ENCODE measurements at places on chromosomes 2 and 18.

- no peak for DNase-seq
These were observed 691.2 kb downstream of the EPHA4 start for GRCh38 chr2:220880623-220881596.

GRCh38 chr2:42113452-42113851 lies 55.7 kb upstream of the EML4 start:
- DNase-seq, result no peak

DNA sequence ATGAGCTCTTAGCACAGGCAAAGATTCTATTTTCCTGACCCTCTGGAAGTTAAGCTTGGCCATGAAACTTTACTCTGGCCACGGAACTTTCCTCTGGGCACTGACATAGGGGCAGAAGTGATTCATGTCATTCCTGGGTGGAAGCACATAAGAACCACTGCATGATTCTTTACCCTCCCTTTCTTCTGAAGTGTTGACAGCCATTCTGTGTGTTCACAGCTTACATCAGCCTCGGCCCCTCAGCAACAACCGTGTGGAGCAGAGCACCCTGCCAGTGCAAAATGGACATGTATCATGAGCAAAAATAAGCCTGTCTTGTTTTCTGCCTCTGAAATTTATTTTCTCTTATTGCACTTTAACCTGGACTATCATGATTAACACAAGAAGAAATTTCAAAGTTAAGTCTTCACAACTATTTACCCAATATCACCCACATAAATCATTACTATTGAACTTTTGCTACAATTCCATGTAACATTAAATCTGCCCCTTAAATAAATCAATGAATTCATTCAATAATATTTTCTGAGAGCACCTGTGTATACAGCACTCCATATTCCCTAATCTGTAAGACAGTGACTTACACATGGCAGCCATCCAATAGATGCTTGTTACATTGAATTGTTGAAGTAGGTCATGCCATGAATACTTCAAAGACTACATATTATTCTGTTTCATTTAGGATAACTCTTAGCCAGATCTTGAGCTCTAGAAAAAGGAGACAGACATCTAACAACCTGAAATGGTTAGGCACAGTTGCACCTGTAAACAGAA lies 531.9 kb downstream of the IRS1 start:
- DNase-seq, result no peak

GRCh38 chr2:129806990-129807389 lies 172.5 kb upstream of the RAB6C start:
- no peak for DNase-seq

DNA sequence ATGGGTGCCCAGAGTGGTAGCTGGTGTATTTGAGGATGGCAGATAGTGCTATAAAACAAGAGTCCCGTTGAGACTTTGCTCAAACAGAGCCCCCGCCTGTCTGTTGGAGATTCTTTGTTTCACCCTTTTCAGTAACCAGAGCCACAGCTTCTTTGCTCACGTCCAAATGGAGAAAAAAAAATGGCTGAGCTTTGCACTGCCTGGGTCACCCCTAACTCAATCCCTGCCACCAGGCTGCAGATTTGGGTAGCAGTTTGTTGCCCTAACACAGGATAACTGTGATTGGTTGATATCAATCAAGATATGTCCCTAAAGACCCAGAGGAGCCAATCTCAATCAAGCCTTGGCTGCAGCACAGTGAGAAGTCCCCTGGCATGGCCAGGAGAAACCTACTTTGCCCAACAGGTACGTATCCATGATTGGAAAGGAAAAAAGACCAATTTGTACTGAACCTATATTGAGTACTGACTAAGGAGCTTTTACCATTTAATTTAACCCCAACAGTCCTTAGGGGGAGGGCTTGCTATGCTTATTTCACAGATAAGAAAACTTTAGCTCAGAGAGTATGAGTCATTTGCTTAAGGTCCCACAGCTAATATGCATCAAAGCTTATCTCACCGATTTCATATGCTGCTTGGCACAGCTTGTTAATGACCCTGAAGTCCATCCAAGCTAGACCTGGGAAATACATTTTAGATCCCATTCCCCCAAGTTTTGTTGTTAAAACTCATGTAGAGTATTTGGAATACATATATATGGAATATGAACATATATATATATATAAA lies 72.0 kb upstream of the SH3BP4 start:
- no peak for DNase-seq

DNA sequence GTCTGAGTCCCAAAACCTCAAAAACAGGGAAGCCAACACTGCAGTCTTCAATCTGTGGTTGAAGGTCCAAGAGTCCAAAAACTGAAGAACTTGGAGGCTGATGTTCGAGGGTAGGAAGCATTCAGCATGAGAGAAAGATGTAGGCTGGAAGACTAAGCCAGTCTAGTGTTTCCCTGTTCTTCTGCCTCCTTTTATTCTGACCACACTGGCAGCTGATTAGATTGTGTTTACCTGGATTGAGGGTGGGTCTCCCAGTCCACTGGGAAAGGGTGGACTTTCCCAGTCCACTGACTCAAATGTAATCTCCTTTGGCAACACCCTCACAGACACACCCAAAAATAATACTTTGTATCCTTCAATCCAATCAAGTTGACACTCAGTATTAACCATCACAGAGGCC lies 27.5 kb upstream of the IL1B start:
- DNase-seq, result no peak

DNA sequence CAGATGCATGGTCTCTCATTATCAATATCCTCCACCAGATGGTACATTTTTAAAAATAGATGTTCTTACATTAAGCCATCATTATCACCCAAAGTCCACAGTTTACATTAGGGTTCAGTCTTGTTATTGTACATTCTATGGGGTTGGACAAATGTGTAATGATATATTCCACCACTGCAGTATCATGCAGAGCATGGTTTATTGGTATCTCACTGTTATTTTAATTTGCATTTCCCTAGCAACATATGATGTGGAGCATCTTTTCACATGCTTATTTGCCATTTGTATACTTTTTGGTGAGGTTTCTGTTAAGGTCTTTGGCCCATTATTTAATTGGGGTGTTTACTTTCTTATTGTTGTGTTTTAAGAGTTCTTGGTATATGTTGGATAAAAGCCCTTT lies 95.7 kb downstream of the PTH2R start:
- no peak for DNase-seq
